KBM-7 (cell line): ENCODE measurements at places on chromosomes 3 and 15.

DNA sequence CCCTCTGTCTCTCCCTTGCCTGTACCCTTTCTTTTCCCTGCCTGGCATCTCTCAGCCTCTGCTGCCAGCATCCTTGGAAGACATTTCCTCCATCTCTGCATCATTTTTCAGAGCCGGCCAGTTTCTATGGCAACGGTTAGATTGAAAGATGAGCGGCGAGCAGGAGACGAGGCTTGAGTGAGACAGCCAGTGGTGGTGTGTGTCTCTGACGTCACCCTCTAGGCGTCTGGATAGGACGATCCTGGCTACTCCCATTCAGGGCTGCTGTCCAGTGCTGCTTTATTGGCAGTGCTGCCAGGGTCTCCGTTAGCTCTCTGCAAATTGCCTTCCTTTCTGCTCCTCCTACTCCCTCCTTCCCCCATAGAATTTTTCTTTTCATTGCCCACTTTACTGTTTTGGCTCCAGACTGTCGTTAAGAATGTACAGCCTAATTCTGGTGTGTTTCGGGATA lies 57.9 kb downstream of the TRAK1 start:
- DNase-seq, result no peak

DNA sequence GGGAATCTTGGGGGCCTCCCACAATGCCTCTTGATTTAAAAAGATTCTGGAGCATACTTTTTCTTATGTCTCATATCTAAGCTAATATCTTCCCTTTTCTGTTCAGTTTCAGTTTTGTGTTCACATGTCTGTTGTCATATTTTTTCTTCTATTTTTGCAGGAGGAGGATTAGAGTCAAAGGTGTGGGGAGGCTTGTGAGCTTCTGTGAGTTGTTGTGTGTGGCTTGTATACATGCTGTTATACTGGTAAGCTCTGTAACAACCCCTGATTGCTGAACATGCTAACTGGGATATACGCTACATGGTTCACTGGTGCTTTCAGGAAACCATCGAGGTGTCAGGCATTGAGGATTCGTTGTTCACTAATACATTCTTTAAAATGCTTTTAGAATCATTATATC lies 83.5 kb downstream of the SLC25A26 start:
- DNase-seq, result no peak

GRCh38 chr3:95899494-95899893 lies 914.9 kb upstream of the EPHA6 start:
- DNase-seq, result no peak

GRCh38 chr3:144466114-144466513 lies 494.5 kb downstream of the DIPK2A start:
- no peak for DNase-seq

DNA sequence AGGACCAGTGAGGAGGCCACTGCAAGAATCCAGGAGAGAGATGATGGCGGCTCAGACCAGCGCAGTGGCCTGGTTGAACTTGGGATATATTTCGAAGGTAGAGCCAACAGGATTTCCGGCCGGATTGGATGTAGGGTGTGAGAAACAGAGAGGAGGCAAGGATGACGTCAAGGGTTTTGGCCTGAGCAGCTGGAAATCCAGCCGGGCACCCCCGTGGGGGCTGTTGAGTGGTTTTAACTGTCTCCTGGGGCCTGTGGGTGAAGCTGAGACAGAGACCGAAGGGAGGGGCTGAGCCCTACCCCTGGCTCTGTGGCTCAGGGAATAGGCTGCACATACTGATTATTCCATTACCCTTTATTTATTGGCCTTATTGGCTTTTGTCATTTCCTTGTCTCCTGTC lies 45.7 kb downstream of the EXOG start:
- DNase-seq, result no peak

GRCh38 chr15:63836579-63836978 lies 2.8 kb upstream of the HERC1 start:
- peak; percentile 53 for DNase-seq

DNA sequence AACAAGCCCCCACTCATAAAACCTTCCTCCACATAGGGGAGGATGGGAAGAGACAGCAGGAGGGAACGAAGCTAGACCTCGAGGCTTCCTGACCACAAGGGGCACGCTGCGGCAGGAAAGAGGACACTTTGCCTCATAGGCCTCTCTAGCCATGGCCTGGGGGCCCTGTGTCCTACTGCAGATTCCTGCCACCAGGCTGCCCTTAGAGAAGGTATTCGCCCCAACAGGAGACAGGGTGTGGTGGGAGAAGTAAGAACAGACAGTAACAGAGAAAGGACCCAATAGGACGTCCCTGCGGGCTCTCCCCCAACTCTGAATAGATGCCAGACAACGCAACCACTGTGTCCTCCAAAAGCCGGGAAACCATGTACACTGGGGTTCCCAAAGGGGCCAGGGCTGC lies 36.8 kb downstream of the ADCY5 start:
- no peak for DNase-seq

GRCh38 chr3:154775821-154776548 lies 304.1 kb upstream of the MME start:
- DNase-seq, result no peak

GRCh38 chr3:72407766-72408165 lies 440.5 kb downstream of the SHQ1 start:
- no peak for DNase-seq

DNA sequence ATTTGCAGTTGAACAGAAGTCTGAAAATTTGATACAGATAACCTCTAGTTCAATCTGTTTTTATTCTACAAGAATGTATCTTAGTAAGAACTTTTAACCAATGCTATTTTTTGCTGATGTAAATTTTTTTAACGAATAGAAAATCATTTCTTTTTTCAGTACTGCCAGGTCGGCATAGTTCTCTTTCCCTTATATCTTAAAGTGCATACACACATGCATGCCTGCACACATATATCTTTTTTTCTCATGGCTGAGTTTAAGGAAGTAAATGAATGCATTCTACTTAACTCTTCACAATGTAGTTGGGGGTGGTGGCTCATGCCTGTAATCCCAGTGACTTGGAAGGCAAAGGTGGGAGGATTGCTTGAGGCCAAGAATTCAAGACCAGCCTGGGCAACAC lies 48.4 kb downstream of the BLM start:
- no peak for DNase-seq

DNA sequence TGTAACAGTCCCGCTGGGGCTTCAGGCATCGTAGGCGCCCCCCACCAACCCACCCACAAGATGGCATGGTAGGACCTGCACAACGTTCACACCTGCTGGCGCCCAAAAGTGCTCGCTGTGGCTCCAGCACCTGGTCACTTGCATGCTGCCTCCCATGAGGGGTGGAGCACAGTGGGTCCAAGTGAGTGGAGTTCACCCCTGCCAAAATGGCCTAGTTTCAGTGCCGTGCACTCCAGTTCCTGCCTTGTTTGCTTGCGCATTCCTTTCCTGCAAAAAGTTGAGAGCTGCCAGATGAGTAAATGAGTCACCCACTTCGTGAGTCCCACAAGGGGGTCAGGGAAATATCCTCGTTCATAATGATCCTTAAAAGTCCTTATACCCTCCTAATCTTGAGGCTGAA lies 788.7 kb upstream of the DPPA4 start:
- DNase-seq, result no peak

- no peak for DNase-seq
Measured at GRCh38 chr3:66406163-66406562, 94.7 kb downstream of the LRIG1 start.

- DNase-seq, result no peak
Measured at GRCh38 chr15:65249641-65250040, 37.0 kb downstream of the PARP16 start.

GRCh38 chr3:7630925-7631324 lies 770.0 kb downstream of the GRM7 start:
- peak; percentile 25 for DNase-seq

DNA sequence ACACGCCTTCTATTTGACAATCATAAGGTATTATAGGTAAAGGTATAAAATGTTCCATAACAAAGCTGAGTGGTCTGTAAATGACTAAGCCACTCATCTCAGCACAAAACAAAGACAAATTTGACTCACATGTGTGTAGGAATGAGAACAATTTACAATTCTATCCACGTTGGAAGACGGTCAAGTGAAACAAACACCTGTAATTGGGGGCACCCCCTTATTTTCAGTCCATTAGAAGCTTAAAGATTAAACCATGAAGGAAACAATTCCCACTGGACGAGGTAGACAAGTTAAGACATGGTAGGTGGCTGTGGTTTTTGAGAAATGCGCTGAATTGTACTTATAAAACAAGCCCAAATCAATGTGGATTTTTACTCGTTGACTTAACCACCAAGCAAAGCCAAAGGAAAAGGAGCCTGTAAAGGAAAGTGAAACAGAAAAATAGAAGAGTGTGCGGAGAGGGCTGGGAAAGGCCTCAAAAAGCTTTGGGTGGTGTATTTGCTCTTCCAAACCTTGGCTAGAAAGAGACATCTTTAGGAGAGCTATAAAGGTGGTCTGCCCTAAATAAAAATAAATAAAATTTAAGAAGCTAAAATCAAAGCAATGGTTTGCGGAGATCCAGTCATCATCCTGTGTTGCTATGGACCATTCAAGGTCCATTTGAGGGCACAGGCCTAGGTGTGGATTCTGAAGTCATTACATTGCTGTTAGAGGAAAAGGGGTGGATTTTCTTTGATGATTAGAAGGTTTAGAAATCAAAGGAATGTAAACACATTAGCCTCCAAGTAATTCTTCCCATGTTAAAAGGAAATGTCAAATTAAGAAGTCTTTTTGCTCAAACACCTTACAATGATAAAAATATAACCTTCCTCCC lies 135.0 kb downstream of the TFG start:
- no peak for DNase-seq

DNA sequence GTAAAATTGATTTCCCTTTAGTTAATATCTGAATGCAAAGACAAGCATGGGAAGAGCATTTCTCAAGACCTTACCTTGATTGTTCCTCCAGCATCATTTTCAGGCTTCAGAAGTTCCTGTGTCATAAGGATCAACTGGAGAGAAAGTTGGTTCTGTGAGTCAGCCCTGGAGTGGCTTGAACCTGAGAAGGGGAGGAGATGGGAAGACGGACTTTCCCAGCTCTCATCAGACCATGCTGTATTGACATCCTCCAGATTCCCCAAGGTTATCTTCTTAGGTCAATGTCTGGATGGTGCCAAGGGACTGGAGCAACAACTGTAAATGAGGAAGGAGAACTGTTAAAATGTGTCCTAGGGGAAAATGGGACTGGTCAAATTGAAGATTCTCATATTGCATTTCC lies 21.0 kb downstream of the RPSA start:
- DNase-seq, result no peak

GRCh38 chr3:150874666-150875219 lies 30.5 kb downstream of the MINDY4B start:
- DNase-seq, result no peak

DNA sequence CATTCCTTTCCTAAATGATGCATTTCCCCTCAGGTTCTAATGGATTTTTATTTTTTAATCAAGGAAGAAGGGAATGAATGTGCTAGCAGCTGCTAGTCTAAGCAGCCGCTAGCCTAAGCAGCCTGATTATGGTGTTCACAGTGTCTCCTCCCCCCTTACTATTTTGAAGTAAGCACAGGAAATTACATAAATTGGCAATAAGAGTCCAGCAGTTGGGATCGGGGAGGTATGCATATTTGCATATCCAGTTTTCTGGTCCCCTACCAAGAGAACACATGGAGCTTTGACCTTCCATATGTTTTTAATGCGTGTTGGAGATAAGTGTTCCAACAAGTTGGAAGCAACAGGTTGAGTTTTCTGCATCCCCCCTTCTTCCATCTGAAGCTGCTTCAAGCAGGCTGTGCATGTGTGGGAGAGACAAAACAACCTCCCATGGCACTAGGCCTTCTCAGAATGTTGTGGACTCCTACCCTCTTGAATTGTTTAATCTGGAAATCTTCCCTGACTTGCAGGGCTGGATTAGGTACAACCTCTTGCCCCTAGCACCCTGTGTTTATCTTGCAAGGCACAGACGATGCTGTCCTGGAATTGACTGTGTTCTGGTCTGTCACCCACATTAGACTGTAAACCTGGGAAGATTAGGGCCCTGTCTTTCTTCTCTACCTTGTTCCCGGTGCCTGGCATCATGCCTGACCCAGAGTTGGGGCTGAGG lies 124.8 kb upstream of the LRIG1 start:
- no peak for DNase-seq

DNA sequence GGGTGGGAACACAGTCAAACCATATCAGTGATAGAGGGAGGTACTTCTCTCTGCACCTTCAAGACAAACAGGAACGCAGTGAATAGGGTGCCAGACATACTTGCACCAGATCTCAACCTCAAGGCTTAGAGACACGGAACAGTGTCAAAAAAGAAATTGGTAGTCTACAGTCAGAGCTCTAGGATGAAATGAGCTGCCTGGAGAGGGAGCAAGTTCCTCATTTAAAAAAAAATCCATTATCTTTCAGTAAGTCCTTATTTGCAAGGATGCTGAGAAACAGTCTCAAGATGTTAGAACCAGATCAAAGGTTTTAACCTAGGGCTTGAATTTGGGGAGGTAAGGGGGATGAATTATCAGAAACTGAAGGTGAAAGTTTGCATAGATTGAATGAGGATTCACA lies 20.2 kb upstream of the LMCD1 start:
- peak; percentile 3 for DNase-seq

- no peak for DNase-seq
Measured at GRCh38 chr3:174417573-174417972, 441.6 kb upstream of the NAALADL2 start.

DNA sequence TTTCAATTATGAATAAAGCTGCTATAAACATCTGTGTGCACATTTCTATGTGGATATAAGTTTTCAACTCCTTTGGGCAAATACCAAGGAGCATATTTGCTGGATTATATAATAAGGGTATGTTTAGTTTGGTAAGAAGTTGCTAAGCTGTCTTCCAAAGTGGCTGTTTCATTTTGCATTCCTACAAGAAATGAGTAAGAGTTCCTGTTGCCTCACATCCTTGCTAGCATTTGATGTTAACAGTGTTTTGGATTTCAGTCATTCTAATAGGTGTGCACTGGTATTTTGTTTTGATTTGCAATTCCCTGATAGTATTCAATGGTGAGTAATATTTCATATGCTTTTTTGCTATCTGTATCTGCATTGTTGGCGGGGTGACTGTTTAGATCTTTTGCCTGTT lies 120.7 kb upstream of the MDFIC2 start:
- DNase-seq, result no peak

- DNase-seq, result no peak
Measured at GRCh38 chr15:68107142-68107541, 53.0 kb downstream of the PIAS1 start.

DNA sequence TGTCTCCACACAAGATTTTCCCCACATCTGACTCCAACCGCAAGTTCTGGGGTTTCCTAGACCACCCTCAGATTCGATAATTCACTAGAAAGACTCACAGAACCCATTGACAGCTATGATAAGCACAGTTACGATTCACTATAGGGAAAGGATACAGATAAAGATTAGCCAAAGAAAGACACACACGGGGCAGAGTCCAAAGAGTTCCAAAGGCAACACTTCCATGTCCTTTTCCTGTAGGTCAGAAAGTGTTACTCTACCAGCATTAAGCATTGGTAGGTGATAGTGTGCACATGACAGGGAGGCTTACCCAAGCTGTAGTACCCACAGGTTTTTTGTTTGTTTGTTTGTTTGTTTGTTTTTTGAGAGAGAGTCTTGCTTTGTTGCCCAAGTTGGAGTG lies 48.1 kb downstream of the PHLDB2 start:
- no peak for DNase-seq

DNA sequence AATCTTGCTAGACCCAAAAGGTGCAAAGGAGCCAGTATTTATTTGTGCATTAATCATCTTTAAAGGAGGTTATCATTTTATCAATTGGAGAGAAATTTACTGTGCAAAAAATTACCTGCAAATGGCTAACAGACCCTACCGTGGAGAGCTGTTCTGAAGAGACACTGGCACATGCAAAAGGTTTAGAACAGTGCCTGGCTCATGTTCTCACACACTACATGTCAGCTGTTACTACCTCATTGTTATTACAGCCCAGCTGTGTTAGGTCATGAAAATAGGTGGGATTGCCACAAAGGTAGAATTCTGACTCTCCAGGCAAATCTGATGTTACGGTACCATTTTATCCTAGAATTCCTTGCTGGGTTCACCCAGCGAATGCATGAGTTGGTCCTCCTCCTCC lies 137.3 kb downstream of the SNRK start:
- DNase-seq, result no peak
